ENCODE measurements at places on chromosomes 13 and 19. TPM values are rescaled to one million over a fixed set of nuclear protein-coding genes. Genes with fewer than 3 reads are reported as not detected.

MBD3L3 gene
- 0.75 TPM for total RNA-seq

DNAAF3 gene
- 0.43 TPM for total RNA-seq

FARP1 gene
- total RNA-seq = 21.6 TPM

- ATAC-seq = peak; percentile 51
Measured at GRCh38 chr19:48881741-48882657, 9.8 kb downstream of the PPP1R15A start.

GRCh38 chr13:72970956-72971355 is 87.8 kb upstream of the KLF5 start:
- no peak for ATAC-seq

DNA sequence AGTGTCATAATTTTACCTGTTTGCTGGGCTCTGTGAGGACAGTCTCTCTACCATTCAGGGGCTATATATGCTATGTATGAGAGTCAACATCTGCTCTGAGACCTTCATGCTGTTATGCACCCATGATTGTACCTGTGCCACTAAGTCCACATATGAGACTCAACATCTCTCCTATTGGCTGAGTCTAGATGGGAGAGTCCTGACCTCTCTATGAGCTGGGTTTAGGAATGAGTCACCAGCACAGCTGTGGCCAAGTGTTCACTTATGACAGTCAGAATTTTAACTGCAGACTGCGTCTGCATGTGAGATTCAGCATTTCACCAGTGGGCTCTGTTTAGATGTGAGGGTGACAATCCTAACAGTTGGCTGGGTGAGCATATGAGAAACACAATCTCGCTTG is 49.5 kb downstream of the ZNF729 start:
- no peak for ATAC-seq

CGB3 gene
- not detected for total RNA-seq

DNA sequence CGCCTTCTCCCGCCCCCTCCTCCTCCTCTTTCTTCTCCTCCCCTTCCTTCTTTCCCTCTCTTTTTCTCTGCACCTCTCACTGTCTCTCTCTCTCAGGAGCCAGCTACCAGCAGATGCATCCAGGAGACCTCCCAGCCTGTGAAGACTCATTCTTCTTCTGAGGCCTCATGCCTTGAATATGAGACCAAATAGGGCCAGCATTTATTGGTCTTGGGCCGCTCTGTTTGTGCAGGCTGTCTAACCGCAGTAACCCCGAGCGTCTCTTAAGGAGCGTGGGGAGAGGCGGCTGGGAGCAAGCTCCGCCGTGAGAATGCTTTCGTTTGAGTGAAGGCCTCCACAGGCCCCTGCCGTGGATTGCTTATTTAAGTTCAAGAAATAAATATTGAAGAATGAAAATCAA is 167.0 kb downstream of the NUFIP1 start:
- ATAC-seq = no peak

SERP2 gene
- total RNA-seq = 4.9 TPM

KCNC3 gene
- total RNA-seq = 1.4 TPM

STARD13 gene
- total RNA-seq = 3.1 TPM

AMH gene
- total RNA-seq = 7.5 TPM

GRCh38 chr19:3119071-3119595 is 16.7 kb upstream of the GNA15 start:
- ATAC-seq = no peak

GRCh38 chr13:33388286-33388998 is 102.9 kb upstream of the STARD13 start:
- ATAC-seq = no peak

GRCh38 chr19:37513397-37513796 is 6.7 kb downstream of the ZNF793 start:
- no peak for ATAC-seq

GRCh38 chr19:48615231-48616040 is 560 bp upstream of the FAM83E start:
- ATAC-seq = no peak

GRCh38 chr19:14402332-14403144 is 16.6 kb downstream of the DDX39A start:
- peak; percentile 69 for ATAC-seq

DNA sequence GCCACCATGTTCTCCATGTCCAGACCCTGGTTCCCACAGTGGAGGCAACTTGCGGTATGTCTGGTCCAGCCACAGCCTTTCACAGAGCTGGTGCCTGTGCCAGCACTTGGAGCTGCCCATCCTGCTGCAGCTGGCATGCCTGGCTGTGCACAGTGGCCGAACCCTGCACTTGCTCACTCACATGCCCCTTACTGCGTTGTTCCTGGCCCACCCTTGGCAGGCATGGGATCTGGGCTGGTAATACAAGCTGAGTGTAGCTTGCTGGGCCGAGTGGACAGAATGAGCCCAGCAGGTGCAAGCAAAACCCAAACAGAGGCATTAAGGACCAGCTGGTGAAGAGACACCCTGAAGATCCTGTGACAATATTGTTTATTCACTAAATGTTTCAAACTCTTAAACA is 583.9 kb upstream of the SLITRK6 start:
- ATAC-seq = no peak

DNA sequence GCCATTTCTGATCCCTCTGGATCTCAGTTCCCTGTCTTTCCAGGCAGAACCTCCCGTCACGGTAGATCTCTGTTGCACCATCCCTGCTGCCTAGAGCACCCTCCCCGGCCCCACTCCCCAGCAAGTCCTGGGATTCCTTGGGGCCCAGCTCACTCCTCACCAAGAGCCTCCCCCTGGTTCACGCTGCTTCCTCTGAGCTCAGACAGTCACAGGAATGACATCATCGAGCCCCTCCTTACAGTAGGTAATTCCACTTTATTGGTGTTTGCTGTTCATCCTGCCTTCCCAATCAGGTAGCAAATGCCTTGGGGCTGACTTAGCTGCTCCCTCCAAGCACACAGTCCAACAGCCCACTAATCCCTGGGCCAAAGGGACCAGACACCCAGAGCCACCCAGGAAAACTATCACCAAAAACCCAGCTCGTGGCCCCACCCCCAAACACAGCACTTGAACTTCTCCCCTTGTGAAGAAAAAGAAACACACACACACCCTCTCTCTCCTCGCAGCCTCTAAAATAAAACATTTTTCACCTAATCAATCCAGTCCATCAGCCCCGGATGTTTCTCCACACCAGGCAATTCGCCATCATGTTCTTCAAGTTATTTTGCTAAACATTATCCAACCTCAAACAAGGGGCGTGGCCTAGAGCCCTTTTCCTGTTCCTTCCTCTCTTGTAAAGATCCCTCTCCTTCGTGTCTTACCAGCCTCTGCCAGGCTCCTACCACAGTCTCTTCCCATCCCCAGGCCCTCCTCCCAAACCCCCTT is 2.5 kb downstream of the NAPA start:
- ATAC-seq = no peak

- no peak for ATAC-seq
Measured at GRCh38 chr13:77000475-77000874, 8.6 kb downstream of the CLN5 start.

GRCh38 chr19:53659292-53659691 is 27.5 kb downstream of the DPRX start:
- ATAC-seq = no peak

GRCh38 chr19:39506944-39507714 is 7.8 kb upstream of the SELENOV start:
- peak; percentile 89 for ATAC-seq

DNA sequence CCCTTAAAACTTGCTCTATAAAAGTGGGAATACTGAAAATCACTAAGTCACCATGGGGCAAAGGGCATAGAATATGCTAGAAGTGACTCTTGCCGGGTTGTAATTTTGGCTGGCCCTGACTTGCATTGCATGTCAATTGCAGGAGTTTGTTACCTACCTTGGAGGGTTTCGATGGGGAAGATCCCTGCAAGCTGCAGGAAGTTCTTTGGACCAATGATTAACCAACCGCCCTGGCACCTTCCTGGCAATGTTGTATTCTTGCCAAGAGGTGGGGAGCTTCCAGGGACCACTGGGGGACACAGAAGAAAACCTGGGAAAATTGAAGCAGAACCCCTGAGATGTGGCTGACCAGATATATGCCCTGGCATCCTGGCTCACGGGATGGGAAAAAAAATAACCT is 235.8 kb downstream of the B3GLCT start:
- no peak for ATAC-seq

DNA sequence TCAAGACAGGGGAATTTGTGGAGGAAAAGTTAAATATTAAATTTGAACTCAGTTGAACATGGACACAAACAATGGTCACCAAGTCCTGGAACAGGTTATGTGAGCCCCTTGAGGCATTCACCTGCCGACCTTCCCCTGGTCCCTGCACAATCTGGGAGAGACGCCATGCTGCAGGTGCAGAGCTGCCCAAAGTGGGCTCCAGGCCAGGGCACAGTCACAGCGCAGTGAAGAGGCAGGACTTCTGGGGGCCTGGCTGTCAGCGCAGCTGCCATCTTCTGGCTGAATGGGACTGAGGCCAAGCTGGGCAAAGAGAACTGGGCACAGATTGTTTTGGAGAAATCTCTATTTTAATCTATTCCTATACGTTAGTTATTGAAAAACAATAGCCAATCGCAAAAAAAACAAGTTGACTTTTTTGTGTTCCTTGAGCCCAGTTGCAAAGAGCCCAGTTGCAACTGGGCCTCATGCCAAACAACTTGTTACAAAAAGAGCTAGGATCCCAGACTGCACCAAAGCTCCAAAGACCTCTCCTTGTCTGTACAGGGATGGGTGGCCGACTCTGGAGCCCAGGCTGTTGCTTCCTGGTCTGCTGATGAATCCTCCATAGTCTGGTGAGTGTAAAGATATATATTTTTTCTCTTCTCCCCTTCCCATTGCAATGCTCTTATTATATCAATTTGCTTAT is 1.2 kb upstream of the ZNF626 start:
- no peak for ATAC-seq

MISP gene
- 0.46 TPM for total RNA-seq

GRCh38 chr13:56201834-56202233 is 938.9 kb upstream of the PRR20A start:
- ATAC-seq = no peak

DNA sequence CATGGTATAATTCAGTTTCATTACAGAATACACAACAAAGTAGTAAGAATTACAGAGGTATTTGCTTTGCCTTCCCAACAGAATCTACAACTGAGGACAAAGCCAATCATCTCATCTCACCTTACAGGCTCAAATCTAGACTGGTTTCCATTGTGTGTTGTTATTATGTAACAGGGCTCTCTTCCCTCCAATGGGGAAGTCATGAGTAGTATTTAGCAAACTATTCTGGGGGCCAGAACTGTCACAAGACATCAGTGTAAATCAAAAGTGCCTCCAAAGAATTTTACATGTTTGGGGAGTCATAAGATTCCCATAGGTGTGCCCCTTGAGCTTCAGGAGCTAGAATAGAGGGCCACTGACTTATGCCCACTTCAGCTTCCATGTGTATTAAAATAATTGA is 187.0 kb upstream of the EDNRB start:
- ATAC-seq = no peak

DNA sequence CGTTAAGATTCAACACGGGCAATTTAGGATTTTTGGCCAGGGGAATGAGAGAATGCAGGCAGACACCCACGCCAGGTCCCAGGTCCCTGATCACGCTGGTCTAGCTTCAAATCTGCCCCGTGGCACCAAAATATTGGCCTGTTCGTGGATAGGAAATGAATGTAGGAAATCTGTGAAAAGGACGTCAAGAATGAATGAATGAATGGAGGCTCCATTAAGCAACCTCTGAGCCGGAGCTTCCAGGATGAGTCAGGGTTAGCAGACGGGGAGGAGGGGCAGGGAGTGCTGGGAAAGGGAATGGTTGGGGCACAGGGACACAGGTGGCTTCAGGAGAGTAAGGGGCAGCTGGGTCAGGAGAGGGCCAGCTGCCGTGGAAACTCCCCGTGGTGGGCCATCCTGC is 4.2 kb downstream of the SULT2B1 start:
- ATAC-seq = peak; percentile 78

SBSN gene
- total RNA-seq = 0.27 TPM

FBN3 gene
- total RNA-seq = 4.7 TPM

- ATAC-seq = no peak
Measured at GRCh38 chr13:83883061-83883523, 818 bp upstream of the SLITRK1 start.

DNA sequence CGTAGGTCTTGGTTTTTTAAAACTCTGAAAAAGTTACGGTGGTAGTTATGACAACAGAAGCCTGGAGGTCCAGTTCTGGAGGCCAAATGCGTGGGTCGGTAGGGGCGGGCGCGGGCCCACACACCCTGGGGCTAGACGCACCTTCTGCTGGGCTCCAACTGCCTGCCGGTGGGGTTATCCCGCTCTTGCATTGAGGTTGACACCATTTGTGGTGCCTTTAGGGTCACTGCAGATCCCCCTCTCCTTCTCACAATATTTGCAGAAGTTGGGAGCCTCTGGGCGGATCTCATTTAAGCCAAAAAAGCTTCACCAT is 81.6 kb downstream of the CHST8 start:
- ATAC-seq = no peak

EBI3 gene
- not detected for total RNA-seq

GRCh38 chr19:50147462-50148423 is 15.3 kb downstream of the IZUMO2 start:
- peak; percentile 94 for ATAC-seq

DNA sequence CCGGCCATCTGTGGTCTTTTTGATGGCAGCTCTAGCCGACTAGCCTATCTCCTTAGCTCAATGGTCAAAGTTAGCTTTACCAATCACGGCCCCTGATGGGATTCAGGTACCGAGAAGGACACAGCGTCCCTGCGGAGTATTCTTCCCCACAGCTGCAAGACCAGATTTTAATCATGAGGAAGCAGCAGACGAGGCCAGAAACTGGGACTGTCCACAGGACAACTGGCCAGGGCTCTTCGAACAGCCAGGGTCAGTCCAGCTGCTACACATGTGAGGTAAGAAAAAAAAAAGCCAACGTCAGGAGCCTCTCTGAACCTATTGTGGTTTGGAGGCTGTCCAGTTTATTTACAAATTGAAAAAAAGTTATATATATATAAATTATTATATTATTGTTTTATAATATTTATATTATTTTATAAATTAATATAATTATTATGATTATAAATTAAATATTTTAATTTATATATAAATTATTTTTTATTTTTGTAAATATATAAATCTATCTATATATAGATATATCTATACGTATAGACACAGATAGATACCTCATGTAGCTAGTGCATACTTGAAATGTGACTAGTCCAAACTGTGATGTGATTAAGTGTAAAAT is 10.8 kb downstream of the RINL start:
- ATAC-seq = no peak

GRCh38 chr13:21297447-21297846 is 121.0 kb downstream of the MRPL57 start:
- ATAC-seq = no peak

DNA sequence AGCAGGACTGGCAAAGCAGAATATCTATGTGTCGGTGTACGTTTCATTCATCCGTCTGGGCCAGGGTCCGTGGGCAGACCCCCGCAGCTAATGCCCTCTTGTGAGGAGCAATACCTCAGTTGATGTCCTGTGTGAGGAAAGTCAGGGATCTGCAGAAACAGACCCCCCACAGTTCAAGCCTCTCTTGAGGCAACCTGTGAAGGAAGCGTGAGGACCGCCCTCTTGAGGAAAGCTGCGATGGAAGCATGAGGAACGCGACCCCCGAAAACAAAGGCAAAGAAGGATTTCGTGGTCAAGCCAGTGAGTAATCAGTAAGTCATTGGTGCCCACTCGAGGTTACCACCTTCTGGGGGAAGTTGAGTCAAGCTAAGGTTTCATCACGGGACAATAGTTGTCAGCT is 20.9 kb upstream of the ZNF83 start:
- ATAC-seq = no peak
